Activated effector memory CD4-positive, alpha-beta T cell treated with anti-CD3 and anti-CD28 coated beads, Interleukin-2, amount 50 U/mL, for 16 hours (primary cell): ENCODE measurements at places on chromosomes 13 and 19.

DNA sequence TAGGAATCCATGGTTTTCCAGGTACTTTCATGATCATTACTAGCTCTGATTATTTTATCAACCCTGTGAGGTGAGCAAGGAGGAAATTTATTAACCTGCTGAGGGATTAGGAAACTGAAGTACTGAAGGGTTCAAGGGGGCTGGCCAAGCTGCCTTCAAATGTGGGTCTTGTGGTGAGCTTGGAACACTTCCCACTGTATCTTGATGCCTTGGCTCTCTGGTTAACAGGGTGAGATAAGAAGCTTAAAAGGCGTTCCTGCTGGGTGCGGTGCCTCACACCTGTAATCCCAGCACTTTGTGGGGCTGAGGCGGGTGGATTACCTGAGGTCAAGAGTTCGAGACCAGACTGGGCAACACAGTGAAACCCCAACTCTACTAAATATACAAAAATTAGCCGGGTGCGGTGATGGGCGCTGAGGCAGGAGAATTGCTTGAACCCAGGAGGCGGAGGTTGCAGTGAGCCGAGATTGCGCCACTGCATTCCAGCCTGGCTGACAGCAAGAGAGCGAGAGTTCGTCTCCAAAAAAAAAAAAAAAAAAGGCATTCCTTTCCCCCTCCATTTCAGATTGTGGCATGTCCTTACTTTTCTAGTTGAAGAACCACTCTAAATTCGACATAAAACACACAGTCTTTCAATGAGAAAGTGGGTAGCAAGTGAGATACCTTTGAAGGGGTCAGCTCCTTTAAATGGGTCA is 70.2 kb downstream of the KLF2 start:
- DNase-seq: no peak

DNA sequence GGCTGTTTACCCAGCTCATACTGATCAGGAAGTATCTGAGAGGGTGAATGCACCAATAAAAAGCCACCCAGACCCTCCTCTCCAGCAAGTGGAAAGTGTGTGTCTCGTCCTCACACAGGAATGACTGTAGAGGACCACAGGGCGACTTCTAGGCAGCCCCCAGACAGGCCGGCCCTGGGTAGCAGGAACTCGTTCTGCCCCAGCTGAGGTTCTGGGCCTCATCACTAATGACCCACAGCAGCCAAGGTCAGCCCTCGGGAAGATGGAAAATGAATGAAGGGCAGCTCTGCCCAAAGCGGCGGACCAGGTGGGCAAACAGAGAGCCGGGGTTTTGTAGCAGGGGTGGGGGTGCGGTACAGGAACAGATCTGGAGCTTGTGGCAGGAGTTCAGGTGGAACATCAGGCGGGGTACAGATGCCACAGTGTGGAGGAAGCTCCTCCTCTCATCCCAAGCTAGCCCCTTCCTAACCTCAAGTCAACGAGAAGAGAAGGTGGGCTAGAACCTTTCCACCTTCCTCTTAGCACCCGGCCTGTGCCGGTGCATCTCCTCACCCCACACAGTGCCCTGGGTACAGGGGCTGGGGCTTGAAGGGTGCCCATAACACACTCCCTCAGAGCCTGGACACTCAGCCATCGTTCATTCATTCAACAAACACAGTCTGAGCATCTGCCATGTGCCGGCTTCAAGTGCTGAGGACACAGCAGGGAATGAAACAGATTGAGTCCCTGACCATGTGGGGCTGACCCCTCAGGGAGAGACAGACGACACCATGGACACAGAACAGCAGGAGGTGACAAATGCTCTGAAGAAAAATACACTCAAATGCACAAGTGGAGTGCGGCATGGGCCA is 36.2 kb downstream of the RFX2 start:
- no peak for DNase-seq

- peak; percentile 63 for DNase-seq
These were observed 1.8 kb downstream of the ZNF114 start for GRCh38 chr19:48271531-48272151.

DNA sequence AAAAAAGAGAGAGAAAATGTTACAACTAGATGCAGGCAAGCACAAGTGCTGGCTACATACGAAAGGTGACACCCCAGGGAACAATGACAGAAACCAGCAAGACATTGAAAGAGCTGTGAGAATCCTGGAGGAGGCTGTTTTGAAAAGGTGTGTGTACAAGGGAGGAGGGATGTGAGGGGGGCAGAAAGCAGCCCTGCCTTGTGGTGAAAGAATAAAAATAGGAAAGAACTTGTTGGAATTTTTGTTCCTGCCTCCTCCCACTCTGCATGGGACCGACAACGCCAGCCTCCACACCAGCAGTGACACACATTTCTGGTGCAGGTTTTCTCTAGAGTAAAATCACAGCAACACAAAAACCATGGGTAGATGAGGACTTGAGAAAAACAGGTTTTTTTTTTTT is 1258.6 kb downstream of the PCDH9 start:
- no peak for DNase-seq

GRCh38 chr19:18610556-18611326 is 1.9 kb upstream of the TMEM59L start:
- no peak for DNase-seq

GRCh38 chr13:19993024-19993423 is 34.5 kb downstream of the ZMYM2 start:
- DNase-seq: no peak

DNA sequence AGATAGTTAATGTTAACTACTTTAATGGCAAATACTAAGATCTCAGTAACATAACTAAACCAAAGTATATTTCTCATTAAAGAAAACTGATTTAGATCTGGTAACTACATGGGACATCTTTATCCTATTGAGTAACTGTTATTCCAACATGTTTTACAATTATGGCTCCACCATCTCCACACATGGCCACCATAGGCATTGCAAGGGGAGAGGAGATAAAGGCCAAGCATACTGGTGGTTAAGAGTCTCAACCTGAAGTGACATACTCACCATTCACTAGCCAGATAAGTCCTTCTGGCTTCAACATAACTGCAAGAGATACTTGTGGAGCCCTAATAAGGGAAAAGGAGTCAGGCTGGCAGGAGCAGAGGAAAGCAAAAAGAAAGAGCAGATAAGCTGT is 1586.4 kb upstream of the SPRY2 start:
- no peak for DNase-seq

GRCh38 chr19:41325947-41326706 is 16.2 kb downstream of the CCDC97 start:
- no peak for DNase-seq

DNA sequence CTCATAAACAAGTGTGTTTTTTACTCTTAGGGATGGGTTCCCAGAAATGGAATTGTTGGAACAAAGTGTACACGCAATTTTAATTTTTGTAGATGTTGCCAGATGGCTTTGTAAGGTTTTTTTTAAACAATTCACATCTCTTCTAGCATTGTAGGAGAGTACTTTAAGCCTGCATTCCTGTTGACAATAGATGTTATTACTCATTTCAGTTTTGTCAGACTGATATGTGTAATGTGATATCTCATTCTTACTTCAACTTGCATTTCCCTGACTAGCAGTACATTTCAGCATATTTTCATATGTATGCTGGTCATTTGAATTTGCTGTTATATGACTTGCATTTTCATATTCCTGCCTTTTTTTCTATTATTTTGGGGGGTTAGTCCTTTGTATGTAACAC is 186.6 kb upstream of the SLITRK6 start:
- no peak for DNase-seq

- DNase-seq: no peak
These were observed 185.4 kb upstream of the SERP2 start for GRCh38 chr13:44188257-44188656.

DNA sequence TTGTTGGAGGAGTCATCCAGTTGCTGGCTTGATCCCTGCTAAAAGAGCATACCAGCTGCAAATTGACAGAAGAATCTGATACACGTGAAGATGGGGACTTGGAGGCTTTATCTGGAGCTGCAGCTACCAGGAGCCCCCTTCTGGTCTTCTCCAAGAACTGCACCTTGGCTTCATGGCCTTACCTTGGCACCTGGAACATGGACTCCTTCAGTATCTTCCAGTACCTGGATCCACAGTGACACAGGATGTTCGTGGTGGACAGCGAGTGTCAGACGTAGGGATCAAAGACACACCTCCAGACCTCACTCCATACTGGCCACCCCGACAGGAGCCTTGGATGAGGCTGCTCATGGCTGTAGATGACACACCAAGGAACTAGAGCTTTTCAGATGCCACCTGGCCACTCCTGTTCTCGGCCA is 9.9 kb upstream of the ACSBG2 start:
- DNase-seq: peak; percentile 83

DNA sequence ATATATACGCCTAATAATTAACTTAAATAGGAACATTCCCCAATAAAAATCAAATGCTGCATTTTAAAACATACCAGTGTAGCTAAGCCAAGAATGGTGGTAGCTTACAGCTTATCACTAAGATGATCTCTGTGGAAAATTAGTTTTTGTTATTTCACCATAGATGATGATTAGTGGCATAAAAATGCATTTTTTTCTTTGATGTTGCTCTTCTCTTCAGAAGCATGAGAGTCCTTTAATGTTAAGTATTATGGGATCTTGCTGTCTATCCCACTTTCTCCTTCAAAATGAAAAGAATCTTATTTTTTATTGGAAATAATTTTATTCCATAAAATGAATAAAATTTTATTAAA is 731.0 kb downstream of the SLITRK1 start:
- no peak for DNase-seq

- no peak for DNase-seq
These were observed 63.1 kb downstream of the ATP11A start for GRCh38 chr13:112752711-112753541.

GRCh38 chr13:101455863-101456262 is 3.4 kb downstream of the ITGBL1 start:
- no peak for DNase-seq

GRCh38 chr19:35349614-35350521 is 2.2 kb downstream of the FFAR1 start:
- peak; percentile 60 for DNase-seq

GRCh38 chr13:113748101-113748861 is 10.7 kb upstream of the TMEM255B start:
- DNase-seq: no peak

DNA sequence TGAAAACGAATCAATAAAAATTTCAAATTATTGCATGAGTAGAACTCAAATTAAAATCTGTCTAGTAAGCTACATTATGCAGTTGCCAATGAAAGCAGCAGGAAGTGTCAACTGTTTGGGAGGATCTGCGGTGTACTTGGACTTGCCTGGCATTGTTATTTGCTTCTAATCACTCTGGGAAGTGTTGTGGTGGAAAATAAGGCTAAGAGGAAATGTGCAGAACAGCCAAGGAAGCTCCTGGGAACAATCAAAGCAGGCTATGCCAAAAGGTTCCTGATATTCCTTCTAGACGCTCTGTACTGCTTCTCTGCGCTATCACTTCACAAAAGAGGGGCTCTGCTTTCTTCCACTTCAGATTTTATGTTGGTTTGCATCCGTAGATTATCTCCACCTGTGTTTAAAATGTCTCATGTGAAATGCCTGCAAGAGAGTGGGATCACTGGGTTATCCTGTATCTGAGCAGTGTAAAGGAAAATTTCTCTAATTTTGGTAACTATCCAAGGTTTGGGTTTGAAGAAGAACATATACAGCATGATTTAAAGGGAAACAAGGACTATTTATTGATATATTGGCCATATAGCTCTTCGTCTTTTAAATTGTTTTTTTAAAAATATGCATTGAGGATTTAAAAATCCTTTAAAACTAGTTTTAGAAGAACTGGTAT is 182.7 kb upstream of the CSNK1A1L start:
- DNase-seq: no peak

DNA sequence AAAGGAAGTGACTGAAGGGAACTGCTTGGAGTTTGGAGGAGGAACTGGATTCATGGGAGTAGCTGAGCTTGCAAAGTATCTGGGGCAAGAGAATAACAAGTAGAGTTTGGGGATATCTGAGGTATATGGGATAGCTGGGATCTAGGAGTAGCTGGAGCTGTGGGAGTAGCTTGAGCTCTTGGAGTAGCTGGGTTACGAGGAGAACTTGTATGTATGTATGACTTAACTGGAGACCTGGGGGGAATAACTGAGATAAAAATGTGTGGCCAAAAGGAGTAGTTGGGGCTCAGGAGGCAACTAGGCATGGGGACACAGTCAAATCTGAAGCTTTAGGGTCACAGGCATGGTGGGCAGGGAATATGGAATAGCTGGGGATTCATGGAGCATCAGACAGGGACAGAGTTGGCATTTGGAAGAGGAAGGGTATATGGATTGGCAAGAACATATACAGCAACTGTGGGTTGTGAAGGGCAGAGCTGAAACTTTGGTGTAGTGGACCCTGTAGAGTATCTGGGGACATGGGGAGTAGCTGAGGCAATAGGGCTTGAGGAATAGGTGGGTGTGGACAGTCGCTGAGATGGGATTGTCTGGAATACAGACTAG is 18.6 kb downstream of the ANKRD24 start:
- no peak for DNase-seq

GRCh38 chr13:101417043-101417406 is 717 bp upstream of the NALCN start:
- no peak for DNase-seq

- DNase-seq: no peak
These were observed 543 bp upstream of the FAM124A start for GRCh38 chr13:51221674-51222036.

- no peak for DNase-seq
These were observed 8.5 kb downstream of the SIGLEC7 start for GRCh38 chr19:51150627-51151026.
